ENCODE measurements at places on chromosomes 5 and 9.

- DNase-seq: no peak
These were observed 291.9 kb downstream of the ARL15 start for GRCh38 chr5:54018438-54018837.

GRCh38 chr9:122318284-122318683 is 52.5 kb upstream of the PTGS1 start:
- no peak for DNase-seq

DNA sequence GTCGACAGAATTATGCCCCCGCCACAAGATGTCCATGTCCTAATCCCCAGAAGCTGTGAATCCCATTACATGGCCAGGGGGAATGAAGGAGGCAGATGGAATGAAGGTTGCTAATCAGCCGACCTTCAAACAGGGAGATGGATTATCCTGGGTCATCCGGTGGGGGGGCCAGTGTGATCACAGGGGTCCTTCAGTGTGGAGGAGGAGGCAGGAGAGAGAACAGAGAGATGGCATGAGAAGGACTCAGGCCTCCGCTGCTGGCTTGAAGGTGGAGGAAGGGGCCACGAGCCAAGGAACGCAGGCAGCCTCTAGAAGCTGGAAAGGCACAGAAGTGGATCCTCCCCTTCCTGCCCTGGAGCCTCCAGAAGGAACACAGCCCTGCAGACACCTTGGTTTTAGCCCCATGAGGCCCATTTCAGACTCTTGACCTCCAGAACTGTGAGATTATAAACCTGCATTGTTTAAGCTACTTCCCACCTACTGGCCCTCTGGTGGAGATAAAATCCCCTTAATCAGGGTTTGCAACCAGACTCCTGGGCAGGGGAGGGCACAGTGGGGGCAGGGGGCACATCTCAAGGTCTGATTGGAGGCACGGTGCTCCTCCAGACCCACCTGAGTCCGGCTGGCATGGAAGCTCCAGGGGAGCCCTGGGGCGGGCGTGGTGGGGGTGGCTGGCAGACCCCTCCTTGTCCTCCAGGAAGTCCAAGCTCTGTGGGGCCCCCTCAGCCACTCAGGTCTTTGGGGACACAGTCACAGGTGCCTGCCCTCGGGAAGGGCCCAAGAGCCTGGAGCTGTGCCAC is 13.8 kb downstream of the PTGES2 start:
- no peak for DNase-seq

GRCh38 chr9:90169490-90169889 is 473.1 kb downstream of the DIRAS2 start:
- no peak for DNase-seq

DNA sequence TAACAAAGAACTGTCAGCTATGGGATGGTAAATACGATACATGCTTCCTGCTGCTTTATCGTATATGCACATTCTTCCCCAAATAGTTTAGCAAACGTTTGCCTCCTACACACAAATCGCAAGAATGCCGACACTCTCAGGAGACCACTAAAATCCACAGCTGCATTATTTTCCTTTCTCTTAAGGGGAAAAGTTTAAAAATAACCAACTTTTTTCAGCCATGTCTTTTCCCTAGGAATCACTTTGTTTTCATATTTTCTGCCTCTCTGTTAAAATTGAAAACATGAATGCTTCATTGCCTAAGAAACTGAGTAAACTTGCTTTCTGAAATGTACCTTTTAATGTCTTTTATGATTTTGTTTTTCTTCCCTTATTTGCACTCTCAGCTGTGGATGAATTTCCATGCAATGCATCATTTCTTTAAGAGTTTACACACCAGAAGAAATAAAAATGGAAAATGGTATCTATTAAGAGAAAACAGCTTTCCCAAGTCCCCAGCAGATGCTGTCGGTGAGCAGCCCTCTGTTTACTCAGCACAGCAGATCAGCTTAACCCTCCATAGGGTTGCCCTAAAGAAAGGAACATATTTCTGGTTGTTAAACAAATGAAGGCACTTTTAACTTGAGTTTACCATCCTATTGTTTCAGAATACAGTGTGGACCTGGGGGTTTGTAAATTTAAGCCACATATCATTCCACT is 66.2 kb downstream of the IZUMO3 start:
- DNase-seq: no peak

GRCh38 chr9:4994166-4994890 is 9.3 kb downstream of the JAK2 start:
- no peak for DNase-seq

DNA sequence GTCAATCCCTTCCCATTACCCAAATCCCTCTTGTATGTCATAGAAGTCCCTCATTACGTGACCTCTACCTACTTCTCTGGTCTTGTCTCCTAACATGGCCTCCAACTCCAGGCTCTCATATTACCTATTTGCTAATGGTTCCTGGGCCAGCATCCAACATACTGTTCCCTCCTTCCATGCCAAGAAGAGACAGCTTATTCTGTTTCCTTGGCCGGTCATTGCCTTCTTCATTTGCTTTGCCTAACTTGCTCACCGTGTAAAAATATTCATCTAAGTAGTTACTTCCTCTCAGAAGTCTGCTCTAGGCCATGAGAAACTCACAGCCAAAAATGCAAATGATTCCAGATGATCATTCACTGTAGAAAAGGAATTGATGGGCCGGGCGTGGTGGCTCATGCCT is 8.9 kb upstream of the IL6ST start:
- DNase-seq: no peak

DNA sequence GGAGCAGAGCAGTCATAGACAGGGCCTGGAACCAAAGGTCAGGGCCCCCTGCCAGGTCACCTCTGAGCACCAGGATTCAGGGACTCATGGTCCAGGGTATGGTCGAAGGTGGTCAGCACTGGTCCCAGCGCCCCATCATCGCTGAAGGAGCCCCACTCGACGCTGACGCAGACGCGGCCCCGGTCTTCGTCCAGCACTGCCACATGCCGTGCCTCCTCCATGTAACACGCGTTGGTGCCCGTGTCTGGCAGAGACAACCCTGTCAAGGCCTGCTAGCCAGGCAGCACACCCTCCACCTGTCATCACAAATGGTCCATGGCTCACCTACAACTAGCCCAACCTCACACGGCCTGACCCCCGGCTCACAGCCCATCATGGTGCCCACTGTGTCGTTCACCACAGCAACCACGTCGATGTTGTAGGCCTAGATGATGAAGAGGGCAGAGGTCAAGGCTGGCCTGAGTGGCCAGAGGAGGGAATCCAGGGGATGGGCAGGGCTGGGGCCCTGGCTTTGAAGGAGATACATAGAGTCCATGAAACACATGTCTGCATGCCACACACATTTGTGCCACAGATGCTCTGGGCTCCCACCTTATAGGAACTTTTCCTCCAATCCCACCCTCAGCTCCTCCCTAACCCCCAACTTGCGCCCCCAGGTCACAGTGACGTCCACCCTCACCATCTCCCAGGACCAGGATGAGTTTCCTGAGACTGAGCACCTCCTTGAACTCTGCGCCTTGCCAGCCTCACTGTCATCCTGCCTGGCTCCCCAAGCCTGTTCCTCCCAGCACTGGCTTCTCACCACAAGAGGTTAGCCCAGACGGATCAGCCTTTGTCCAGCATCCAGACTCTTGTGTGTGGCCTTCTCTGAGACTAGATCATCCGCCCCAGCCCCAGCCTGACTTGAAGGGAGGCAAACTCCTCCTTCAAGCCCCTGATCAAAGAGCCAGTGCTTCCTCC is 9.5 kb downstream of the HK3 start:
- no peak for DNase-seq

DNA sequence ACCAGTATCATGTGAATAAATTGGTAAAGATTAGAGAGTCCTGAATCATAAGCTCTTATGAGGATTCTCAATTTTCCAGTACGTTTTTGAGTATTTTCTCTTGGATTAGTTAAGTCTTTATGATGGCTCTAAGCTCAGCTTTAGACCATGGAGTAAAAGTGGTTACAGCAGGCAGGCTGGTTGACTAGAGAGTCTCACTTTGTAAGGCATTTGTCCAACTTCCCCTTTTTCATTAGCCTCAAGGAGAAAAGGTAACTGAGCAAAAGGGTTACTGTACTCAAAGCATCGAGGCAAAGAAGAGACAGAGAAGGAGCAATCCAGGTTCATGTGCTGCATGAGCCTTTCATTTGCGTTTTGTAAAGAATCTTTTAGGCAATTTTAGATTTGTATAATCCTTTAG is 8.5 kb downstream of the NOP16 start:
- no peak for DNase-seq

GRCh38 chr5:165029099-165029870 is 1523.9 kb downstream of the MAT2B start:
- DNase-seq: no peak

DNA sequence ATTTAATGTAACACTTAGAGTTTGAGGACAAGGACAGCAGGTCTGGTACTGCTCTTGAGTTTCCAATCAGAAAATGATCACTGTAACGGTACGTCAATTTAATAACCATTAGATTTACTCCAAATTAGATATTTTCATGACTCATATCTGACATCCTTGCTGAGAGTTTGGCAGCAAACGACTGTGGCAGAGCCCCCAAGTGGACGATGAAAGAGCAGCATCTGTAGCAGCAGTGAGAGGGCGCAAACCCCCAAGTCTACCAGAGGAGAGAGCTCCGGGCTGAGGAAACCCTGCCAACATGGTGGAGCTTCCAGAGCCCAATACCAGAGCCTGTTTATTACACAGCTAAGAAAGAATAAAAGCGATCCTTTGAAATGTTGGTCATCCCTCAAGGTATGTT is 73.2 kb upstream of the EPB41L4A start:
- DNase-seq: no peak
